ENCODE measurements at places on chromosomes 5 and 9. TPM values are rescaled to one million over a fixed set of nuclear protein-coding genes. Genes with fewer than 3 reads are reported as not detected.

SPATA6L gene
- total RNA-seq = 4.3 TPM

SLC25A48 gene
- 59.3 TPM for total RNA-seq

- DNase-seq = peak; percentile 33
These were observed 45.0 kb upstream of the PRRC2B start for GRCh38 chr9:131348631-131349521.

DNA sequence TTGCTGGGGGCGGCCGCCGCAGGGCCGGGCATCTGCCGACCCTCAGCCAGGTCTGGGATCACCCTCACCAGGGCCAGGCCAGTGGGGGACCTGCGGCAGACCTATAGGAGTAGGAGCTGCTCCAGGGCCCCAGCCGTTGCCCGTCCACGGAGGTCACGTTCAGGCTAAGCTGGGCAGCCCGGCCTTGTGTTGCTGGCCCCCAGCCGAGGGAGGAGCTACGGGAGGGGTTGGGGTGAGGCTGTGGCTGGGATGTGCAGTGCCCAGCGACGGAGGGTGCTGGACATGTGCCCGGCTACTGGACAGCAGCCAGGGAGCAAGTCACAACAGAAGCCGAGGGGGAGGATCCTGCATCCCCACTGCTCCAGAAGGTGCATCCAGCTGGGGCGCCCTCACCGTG lies 39.6 kb upstream of the SLC6A19 start:
- DNase-seq = peak; percentile 71

- no peak for DNase-seq
These were observed 784.1 kb downstream of the MAT2B start for GRCh38 chr5:164289526-164289925.

- no peak for DNase-seq
These were observed 137.1 kb upstream of the TRIM32 start for GRCh38 chr9:116549786-116550660.

- DNase-seq = no peak
These were observed 991.2 kb upstream of the ACO1 start for GRCh38 chr9:31393240-31393639.

DIRAS2 gene
- 5.8 TPM for total RNA-seq

FBP1 gene
- 13.6 TPM for total RNA-seq

DNA sequence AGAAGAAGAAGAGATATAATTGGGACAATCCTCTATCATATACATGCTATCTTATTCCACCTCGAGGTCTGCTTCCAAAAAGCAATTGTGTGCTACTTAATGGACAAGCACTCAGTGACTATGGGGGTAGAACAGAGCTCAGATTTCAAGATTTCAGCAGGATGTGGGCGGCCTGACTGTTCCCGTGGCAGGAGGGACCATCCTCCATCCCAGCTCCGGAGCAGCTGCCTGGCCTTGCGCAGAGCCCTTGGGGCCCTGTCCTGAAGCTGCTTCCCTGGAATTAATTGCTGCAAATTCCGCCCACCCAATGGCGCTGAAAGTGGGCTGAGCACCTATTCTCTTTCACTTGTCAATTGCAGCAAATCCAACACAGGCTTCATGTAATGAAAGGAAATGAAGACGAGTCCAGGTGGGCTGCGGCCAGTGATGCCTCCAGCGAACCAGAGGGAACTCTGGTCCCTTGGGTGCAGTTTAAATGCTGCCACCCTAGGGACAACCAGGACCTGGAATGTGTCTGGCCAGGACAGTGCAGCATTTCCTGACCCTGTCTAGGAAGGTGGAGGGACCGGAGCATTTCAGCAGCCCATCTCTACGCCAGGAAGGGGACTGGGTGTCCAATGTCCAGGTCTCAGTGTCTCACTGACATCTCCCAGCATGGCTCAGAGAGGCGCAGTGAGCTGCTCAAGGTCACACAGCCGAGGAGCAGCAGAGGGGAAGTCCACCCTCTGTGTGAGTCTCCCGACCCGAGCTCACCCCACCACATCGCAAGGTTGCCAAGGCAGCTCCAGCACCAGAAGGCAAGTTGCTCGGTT lies 50.5 kb upstream of the FCN1 start:
- peak; percentile 56 for DNase-seq

- peak; percentile 84 for DNase-seq
These were observed 11.3 kb downstream of the FOXD1 start for GRCh38 chr5:73437101-73437776.

DNA sequence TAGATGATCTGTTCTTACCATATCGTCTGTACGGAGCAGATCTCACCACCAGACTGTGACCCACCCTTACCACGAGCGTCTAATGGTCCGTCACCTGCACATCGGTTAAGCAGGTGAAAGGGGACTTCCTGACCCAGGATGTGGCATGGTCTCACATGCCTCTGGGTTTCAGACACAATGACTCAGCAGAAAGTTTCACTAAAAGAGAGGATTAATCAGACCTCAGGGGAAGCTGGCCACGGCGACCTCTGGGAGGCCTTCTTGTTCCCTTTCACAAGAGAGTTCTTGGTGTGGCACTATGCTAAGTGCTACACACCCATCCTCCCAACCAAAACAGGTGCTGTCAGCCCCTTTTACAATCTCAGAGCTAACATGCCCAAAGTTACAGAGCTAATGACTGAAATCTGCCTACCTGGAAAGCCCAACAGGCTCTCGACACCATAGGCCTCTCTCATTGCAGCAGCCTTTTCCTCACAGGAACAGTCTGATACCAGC lies 41.6 kb downstream of the ADAMTS12 start:
- DNase-seq = no peak

GRCh38 chr5:67248703-67249589 lies 52.3 kb upstream of the CD180 start:
- DNase-seq = no peak

ROPN1L gene
- 0.94 TPM for total RNA-seq

DNA sequence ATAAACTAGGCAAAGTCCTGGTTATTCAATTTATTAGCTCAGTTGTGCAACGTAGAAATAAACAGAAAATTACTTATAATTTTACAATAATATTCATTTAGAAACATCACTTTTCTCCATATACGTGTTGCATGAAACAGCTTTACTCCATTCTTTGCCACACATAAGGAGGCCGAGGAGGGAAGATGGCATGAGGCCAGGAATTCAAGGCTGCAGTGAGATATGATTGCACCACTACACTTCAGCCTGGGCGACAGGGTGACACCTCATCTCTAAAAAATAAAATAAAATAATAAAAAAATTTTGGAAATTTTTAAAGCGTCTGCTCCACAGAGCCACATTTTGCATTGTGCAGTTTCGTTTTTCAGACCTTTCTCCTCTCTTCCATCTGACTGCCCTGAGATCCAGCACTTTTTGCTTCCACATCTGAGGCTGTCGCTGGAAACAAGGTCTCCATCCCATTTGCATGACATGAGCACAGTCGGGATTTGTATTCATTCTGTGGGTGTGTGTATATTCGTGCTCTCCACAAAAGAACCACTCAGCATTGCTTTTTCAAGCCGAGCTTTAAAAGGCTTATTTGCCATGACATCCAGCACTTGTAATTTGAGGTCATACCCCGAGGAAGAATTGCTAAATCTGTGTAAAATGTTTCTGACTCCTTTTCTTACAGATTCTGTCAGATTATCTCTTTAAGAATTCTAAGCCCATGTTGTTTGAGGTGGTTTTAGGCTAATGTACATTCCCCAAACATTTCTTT lies 98.6 kb upstream of the MSX2 start:
- DNase-seq = no peak

CNOT6 gene
- 31.9 TPM for total RNA-seq

DNA sequence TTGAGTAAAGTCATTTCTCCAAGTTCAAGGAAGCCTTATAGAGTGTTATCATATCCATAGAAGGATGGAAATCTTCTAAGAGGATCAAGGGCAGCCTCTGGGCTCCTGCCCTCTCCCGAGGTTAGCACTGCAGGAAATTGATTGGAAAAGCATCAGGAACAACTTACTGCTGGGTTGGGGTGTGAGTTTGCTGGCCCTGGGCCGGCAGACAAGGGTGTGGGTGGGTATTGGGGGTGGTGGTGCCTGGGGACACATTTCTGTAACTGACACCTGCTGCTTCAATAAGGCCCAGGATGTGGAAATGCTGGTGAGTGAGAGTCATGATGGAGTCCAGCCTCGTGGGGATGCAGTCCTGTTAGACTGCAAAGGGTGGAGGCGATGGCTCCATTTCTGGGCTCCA lies 5.5 kb downstream of the CSF2 start:
- DNase-seq = no peak

DNA sequence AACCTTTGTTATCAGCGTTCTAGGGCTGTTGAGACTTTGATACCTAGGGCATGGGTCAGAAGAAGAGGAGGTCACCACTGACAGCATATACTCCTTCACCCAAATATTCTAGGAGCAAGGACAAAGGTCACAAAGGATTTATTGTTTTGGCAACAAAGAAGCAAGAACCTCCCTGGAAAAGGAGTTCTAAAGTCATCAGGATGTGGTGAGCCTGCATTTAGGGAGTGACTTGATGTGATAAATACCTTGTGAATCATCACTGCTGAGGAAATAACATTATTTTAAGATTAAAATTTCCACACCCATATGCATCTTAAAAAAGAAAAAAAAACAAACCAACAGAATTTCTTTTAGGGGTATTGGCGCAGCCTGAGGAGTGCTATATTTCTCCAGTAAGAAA lies 13.9 kb downstream of the IFNA1 start:
- no peak for DNase-seq

DNA sequence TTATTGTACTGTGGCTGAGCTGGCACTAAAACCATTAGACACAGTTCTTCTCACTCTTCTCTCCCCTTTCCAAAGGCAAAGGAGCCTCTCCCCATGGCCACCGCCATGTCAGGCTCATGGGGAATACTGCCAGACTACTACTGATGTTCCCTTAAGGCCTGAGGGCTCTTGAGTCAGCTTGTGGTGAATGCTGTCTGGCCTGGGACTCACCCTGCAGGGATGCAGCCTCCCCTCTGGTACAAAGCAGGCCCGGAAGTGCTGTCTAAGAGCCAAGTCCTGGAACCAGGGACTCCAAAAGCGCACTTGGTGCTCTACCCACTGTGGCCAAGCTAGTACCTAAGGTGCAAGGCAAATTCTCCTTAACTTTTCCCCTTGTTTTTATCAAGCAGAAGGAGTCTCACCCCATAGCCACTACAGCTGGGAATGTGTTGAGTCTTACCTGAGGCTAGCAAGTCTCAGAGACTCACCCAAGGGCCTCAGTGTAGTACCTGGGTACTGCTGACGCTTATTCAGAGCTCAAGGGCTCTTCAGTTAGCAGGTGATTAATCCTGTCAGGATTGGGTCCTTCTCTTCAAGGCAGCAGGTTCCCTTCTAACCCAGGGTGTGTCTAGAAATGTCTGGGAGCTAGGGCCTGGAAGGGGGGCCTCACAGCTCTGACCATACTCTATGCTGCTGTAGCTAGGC lies 33.2 kb upstream of the C5orf46 start:
- DNase-seq = no peak
